ENCODE measurements at places on chromosomes 5 and 9.
A peak's percentile ranks its signal among the peaks of the same experiment; 100 is the strongest.

DNA sequence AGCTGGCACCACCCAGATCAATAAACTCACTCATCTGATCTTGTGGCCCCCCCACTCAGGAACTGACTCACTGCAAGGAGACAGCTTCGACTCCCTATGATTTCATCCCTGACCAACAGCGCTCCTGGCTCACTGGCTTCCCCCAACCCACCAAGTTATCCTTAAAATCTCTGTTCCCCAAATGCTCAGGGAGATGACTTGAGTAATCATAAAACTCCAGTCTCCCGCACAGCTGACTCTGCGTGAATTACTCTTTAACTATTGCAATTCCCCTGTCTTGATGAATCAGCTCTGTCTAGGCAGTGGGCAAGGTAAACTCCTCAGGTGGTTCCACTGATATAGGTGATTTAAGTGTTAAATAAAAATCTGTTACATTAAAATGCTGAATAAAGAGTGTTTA is 1.9 kb upstream of the TRIM32 start:
- no peak for DNase-seq

- no peak for DNase-seq
Observed at GRCh38 chr5:131239686-131240085, 24.2 kb upstream of the CDC42SE2 start.

GRCh38 chr5:157558041-157558595 is 17.5 kb downstream of the ADAM19 start:
- DNase-seq = peak; percentile 65

DNA sequence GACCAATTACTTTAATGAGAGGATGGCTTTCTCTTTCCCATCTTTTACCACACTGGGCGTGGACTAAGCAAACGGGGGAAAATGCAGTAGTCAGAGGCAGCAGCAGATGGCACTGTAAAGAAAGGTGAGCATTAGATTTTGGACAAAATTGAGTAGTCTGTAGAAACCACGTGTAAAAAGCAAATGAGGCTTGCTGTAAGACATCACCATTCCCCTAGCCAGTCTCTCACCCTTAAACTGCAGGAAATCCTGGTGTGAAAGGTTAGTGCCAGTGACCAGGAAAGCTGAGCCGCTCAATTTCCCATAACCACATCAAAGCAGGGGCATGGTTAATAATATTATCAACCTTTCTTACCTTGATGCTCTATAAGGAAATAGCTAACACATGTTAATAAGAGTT is 31.8 kb downstream of the SPATA31C2 start:
- no peak for DNase-seq

DNA sequence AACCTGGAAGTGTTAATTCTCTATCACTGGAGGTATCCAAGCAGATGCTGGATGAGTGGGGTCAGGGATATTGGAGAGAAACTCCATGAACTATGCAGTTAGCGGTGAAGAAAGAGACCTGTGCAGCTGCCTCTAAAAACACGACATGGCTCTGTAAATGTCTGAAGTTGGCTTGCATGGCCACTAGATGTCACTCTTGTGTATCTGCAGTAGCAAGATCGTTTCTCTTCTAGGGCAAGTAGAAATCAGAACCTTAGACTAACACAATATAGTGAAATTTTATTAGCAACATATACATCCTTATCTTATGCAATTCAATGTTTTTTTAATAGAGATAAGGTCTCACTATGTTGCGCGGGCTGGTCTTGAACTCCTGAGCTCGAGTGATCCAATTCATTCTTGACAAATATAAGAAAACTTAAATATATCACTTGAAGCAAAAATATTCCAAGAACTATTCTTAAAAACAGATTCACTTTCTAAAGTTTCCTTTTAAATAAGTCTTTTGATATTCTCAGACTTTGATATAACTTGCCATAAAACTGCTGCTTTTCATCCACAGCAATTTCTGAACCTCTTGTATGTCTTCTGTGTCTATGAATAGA is 2.9 kb downstream of the OR2S2 start:
- DNase-seq = peak; percentile 61

- no peak for DNase-seq
Observed at GRCh38 chr5:130957151-130957550, 207.9 kb downstream of the HINT1 start.

GRCh38 chr9:93533863-93534262 is 42.5 kb upstream of the PHF2 start:
- no peak for DNase-seq

DNA sequence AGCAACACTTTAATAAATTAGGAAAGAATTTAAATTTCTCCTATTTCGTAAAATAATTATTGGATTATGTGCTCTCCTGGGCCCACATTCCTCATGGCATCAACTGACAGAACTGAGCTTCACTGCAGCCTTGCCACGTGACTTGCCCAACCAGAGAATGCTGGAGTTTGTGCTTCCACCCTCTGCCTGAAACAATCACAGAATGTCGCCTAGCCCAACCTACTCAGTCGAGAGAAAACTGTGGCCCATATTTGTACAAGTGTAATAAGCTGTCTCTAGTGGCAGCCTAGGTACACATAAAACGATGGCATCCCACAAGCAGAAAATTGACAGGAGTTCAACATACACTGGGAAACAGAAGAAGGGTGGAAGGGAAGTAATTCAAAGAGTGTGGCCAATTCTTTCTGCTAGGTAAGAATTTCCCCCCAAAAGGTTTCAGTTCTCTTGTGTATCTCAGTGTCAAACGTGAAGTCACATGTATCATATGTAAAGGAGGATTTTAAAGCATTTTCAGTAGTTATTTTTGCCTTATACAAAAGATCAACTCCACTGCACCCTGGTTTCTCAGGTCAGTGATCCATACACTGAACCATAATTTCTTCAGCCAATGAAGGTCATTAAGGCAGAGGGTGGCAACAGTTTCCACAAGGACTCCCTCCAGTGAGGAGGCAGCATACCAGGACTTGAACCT is 41.7 kb downstream of the ZNF608 start:
- DNase-seq = no peak

GRCh38 chr5:63053019-63053638 is 474.5 kb downstream of the LRRC70 start:
- DNase-seq = no peak

- peak; percentile 43 for DNase-seq
Observed at GRCh38 chr5:74035521-74035937, 409.5 kb downstream of the ARHGEF28 start.

- no peak for DNase-seq
Observed at GRCh38 chr5:181168595-181169118, 21.3 kb downstream of the OR2V2 start.

GRCh38 chr9:18520416-18521047 is 46.6 kb downstream of the ADAMTSL1 start:
- DNase-seq = no peak

- DNase-seq = no peak
Observed at GRCh38 chr5:150523472-150524350, 15.8 kb downstream of the NDST1 start.

- no peak for DNase-seq
Observed at GRCh38 chr9:15304632-15305031, 2.4 kb downstream of the TTC39B start.

GRCh38 chr5:178832618-178833201 is 27.0 kb upstream of the ZNF354B start:
- no peak for DNase-seq

- no peak for DNase-seq
Observed at GRCh38 chr5:147332658-147333057, 97.8 kb downstream of the STK32A start.

- peak; percentile 14 for DNase-seq
Observed at GRCh38 chr9:32423371-32423770, 38.9 kb downstream of the ACO1 start.

- DNase-seq = no peak
Observed at GRCh38 chr5:74205767-74206578, 434.6 kb downstream of the ENC1 start.
